ENCODE measurements at places on chromosomes 1 and 21.

DNA sequence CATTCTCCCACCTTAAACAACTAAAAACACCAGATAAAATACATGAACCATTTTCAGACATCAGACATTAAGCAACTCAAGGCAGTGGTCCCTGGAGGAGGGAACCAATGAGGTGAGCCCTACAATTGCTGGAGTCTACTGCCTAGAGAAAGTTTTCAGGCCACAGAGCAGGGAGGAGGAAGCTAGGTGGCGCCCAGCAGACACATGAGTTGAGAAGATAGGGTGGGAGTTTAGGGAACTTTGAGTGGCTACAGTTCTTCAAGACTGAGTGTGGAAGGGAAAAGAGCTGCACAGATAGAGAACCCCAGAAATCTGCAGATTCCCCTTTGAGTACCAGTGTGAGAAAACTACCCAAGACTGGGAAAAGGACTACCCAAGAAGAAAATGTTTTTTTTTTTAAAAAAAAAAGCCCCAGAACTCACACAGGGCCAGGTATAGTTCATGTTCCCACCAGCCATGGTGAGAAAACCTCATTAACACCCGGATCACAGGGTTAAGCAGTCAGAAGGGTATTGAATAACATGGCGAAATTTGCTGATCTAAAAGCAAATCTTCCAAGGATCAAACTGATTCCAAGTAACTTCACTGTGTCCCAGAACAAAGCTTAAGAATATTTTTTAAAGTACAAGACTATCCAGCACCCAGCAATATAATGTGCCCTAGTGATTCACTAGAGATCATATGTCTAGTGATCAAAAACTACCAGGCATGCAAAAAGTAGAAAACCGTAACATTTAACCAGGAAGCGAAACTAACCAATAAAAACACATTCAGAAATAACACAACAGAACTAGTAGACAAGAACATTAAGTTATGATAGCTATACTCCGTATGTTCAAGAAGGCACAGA lies 12.0 kb downstream of the ALDH9A1 start:
- no peak for DNase-seq

- no peak for DNase-seq
Measured at GRCh38 chr21:46448108-46448507, 10.6 kb upstream of the DIP2A start.

GRCh38 chr21:29313662-29314408 lies 15.1 kb downstream of the BACH1 start:
- DNase-seq: no peak

- no peak for DNase-seq
Measured at GRCh38 chr1:228753786-228754360, 18.6 kb downstream of the RHOU start.

DNA sequence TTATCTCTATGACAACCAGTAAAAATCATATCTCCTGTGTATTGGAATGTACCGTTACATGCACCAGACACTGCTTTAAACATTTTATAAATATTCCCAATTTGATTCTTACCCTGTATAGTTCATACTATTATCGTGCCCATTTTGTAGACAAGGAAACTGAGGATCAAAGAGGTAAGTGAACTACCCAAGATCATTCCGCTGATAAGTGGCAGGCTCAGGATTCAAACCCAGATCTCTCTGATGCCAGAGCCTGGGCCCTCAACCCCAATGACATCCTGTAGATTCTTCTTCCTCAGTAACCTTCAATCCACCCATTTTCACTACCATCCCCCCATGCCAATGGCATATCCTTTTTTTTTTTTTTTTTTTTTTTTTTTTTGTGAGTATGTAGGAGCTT lies 12.3 kb downstream of the CFAP57 start:
- DNase-seq: no peak

DNA sequence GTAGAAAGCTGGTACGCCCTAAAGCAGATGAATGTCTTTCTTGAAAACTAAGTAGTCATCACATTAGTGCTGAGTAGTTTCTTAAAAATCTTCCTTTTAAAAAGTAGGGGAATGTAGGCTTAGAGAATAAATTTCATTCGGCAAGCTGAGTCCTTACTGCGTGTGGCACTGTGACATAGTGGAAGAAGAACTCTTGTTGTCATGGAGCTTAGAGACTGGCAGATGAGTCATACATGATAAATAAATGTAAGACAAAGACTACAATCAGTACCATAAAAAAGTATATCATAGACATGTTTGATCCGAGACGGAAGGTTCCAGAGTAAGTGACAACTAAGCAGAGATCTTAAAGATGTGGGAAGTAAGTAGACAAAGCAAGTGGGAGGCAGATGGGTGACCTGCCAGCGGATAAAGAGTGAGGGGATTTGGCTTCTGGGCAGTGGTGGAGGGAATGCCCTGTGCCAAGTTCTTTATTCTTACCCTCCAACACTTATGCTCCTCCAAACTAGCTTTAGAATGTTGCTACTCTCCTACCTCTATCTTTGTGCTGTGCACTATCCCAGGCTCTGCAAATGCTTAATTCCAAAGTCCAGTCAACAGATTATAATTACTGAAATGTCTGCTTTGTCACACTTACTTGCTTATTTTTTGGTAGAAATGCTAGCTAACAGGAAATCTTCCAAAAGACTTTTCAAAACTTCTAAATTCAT lies 608.5 kb upstream of the USP24 start:
- no peak for DNase-seq

GRCh38 chr1:15633756-15634420 lies 16.6 kb downstream of the DDI2 start:
- no peak for DNase-seq

DNA sequence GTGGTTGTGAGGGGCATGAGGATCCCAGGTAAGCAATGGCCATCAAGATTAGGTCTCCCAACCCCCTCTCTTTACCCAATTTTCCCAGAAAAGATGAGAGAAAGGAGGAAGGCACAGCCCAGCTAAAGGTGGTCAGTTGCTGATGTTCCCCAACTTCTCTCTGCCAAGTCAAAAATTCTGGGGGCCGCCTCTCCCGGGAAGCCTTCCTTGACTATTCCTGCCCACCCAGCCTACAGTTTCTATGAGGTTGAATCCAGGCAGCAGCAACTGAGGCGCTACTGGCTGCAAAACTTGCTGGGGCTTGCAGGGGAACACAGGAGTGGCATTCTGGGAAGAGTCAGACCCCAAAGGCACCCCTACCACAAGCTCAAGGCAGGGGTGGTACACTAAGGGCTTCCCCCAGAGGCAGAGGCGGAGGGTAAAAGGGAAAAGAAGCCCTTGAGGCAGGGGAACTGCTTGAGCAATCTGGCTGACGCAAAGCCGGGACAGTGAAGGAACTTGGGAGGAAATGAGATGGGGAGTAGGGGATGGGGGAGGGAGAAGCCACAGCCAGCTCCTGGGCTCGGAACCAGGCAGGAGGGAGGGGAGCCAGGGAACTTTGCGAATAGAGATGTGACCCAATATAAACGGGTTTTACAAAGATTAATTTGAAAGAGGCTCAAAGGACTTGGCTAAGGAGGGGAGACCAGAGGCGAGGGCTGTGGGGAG lies 31.2 kb downstream of the SDC3 start:
- no peak for DNase-seq

GRCh38 chr1:226633541-226634165 lies 85.1 kb downstream of the STUM start:
- DNase-seq: no peak

GRCh38 chr1:226629896-226630550 lies 81.5 kb downstream of the STUM start:
- no peak for DNase-seq

DNA sequence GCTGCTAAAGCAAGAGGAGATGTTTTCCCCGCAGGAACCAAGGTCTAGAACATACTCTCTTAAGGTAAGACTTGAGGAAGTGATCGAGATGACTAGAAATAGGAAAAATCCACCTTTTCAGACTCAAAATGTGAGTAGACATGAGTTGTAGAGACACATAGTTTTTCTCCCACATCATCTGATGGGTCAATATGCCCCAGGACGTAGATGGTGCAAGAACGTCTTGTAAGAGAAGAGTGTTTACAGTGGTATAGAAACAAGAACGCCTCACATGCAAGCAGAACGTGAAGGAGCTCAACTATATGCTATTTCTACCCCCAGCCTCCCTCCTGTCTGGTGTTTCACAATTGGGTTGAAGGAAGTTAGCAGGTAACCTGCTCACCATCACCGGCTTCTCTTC lies 144.0 kb upstream of the BACE2 start:
- DNase-seq: no peak

- DNase-seq: peak; percentile 10
Measured at GRCh38 chr1:237701534-237701933, 189.2 kb downstream of the ZP4 start.

- DNase-seq: peak; percentile 56
Measured at GRCh38 chr1:56644919-56645676, at the start of gene PRKAA2. Gene PRKAA2, plus strand, starts transcription at chr1:56645314. Its CDS starts 74 bp downstream, at chr1:56645388.

- no peak for DNase-seq
Measured at GRCh38 chr1:28663871-28664470, 4.6 kb upstream of the GMEB1 start.

- DNase-seq: no peak
Measured at GRCh38 chr1:168864266-168864665, 135.3 kb upstream of the DPT start.

DNA sequence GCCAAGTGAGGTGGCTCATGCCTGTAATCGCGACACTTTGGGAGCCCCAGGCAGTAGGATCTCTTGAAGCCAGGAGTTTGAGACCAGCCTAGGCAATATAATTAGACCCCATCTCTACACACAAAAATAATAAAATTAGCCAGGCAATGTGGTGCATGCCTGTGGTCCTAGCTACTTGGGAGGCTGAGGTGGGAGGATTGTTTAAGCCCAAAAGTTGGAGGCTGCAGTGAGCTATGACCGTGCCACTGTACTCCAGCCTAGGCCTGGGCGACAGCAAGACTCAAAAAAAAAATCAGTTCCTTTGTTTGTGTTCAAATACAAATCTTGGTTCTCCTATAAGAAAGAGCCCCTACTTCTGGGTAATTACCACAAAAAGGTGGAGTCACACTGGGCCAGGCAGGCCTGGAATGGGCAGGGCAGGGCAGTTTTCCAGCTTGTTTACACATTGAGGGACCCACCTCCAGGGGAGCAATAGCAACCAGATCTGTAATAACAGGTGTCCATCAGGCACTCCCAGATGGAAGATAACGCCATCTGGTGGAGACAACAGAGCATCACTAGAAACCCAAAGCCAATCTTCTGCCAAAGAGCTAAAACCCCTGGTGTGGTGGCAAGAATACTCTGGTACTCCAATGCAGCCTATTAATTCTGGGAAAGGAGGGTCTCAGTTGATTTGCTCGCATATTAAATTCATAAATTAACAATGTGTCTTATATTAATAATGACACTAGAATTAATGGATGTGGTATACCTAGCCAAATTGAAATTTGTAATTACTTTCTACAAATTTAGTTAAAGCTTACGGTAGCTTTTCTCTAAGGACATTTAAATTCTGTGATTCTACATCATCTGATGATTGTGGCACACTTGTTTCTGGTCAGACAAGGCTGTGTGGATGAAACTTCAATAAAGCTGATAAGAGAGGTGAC lies 13.2 kb downstream of the PPP1R15B start:
- peak; percentile 93 for DNase-seq

GRCh38 chr1:218804014-218804785 lies 369.5 kb upstream of the LYPLAL1 start:
- DNase-seq: no peak

GRCh38 chr1:49297783-49298182 lies 521.1 kb upstream of the BEND5 start:
- no peak for DNase-seq

DNA sequence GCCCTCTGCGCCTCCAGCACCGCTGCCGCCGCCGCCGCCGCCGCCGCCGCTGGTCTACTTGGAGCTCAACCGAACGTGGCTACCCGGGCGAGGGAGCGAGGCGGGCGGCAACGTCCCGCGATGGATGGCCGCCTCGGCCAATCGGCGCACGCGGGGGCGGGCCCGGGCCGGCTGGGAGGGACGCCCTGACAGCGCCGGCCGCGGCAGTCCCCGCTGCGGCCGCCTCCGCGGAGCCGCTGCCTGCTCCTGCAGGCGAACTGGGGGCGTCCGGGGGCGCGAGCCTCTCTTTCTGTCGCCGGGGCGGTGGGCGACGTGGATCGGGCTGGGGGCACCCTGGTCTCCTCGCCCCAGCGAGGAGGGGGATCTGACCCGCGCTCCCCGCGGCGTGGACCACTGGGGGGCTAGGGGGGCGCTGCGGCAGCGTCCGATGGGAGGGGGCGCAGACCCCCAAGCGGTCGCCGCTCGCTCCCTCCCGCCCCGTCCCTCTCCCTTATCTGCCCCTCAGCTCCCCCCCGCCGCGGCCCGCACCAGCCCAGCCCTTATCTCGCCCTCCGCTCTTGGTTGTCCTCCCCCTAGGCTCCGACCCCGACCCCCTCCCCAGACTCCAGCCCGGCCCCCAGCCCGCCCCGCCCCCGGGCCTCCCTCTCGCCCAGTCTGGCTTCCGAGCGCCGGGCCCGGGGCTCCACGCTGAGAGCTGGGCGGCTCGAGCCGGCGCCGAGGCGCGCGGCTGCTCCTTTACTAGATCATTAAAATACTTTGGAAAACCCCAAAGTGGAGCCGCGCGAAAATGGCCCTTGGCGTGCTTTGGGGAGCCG lies at the start of gene SSBP3:
Gene SSBP3 (minus strand): TSS at position 56 of the 815 bp plus-strand sequence.
- peak; percentile 91 for DNase-seq

- DNase-seq: no peak
Measured at GRCh38 chr1:154733621-154734020, 125.6 kb upstream of the ADAR start.

- DNase-seq: no peak
Measured at GRCh38 chr1:229150518-229150917, 120.4 kb upstream of the RAB4A start.

GRCh38 chr1:22818061-22818770 lies 107.6 kb downstream of the EPHB2 start:
- no peak for DNase-seq

- no peak for DNase-seq
Measured at GRCh38 chr1:36925251-36925650, 109.1 kb downstream of the GRIK3 start.

GRCh38 chr1:211625040-211625439 lies 46.1 kb upstream of the SLC30A1 start:
- no peak for DNase-seq

GRCh38 chr1:10388387-10388715 lies 10.5 kb upstream of the PGD start:
- no peak for DNase-seq

- peak; percentile 26 for DNase-seq
Measured at GRCh38 chr1:66360285-66360724, 173.6 kb upstream of the SGIP1 start.

- no peak for DNase-seq
Measured at GRCh38 chr1:95127380-95127779, 10.2 kb downstream of the TLCD4 start.

- peak; percentile 53 for DNase-seq
Measured at GRCh38 chr1:32151319-32151787, 28.1 kb upstream of the TXLNA start.

DNA sequence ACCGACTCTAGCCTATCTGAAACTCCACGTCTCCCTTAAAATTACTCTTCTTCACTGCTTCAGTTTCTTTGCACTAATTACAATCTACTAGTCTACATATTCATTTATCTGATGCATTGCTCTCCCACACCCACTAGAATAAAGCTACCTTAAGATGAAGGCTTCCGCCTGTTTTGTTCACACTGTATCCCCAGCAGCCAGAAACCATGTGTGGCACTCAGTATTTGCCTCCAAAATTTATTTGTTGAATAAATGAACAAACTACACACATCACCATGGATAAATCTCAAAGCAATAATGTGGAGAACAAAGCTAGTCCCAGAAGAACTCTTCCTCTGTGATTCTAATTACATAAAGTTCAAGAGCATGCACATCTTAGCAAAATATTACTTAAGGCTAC lies 95.7 kb downstream of the DSCAM start:
- DNase-seq: no peak

All from NCI-H1105 treated with DMSO at 0.1 percent for 48 hours (cell line).